ENCODE measurements at places on chromosomes 6 and 20.

DNA sequence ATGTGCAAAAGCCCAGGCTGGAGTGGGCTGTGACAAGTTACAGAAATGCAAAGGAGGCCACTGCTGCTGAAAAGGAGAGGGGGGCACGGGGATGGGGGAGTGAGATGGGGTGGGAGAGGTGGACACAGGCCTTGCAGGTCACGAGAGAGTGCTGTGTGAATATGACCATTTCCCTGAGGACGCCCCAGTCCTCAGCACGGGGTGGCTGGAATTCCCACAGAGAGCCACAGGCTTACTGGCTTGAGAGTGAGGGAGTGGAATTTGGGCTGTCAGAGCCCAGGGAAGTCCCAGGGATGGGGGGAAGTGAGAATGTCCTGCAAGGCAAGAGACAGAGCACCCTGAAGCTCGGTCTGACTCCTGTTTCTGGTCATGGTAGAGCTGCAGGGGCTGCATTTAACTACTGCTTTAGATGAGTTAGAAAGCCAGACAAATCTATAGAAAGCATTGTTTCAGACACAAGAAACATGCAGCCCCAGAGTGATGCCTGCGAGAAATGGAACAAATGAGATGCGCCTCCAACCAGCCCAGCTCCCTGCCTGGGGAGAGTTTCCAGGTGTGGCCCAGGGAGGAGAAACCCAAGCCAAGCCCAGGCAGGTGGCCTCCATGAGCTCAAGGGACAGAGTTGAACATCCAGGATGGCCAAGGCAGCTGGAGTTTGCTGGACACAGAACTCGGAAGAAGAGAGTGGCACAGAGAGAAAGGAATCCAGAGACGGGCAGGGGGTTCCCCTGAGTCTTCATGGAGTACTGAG is 30.5 kb downstream of the NPEPL1 start:
- DNase-seq, result no peak

- DNase-seq, result no peak
These were observed 48.1 kb downstream of the SRC start for GRCh38 chr20:37393863-37394542.

DNA sequence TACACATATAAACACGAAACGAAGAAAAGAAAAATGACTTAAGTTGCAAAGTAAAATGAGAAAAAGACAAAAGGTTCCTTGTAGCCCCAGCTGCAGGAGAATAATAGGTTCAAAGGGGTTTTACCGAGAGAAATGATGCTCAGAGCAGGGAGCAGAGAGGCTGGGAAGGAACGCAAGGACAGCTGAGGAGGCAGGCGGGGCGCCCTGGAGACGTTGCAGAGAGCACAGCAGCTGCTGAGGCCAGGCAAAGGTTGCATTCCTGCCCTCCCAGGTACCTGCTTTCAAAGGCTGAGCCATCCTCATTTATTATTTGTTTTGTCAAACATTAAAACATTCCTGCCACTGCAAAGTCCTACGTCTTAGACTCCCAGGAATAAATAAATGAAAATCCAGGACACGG is 16.2 kb upstream of the VAPB start:
- DNase-seq, result no peak

DNA sequence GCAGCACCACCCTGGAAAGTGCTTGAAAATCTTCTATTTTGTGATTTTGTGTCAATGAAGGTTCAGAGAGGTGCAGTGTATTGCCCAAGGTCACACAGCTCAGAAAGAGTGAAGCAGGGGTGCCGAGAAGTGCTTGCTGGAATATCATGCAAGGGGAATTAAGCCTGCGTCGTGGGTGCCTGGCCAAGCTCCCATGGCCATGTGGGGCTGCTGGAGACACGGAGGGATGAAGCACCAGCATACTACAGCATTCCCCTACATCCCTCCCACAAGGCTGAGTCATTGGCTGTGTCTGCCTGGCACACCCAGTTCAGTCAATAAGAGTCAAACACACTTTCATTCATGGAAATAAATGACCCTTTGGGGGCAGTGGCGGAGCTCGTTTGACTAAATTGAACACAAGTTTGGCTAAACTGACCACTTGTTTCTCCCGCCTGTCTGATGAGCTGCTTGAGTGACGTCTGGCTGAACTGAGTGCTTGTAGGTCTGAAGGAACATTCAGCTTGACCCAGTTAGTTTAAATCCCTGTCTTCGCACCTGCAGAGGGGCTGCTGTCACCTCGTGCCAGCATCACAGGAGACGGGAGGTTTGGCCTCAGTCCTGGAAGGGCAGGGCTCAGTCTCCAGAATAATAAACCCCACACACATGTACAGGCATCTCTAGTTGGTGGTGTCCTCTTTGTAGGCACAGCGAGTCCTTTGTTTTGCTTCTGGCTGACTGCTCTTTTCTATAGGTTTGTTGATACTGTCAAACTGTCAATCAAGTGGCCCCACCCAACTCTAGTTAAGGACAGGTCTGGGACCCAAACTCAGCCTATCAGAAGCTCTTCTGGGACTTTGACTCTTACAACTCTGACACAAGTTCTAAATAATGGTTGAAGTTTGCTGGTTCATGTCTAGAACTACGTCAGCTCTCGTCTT is 8.4 kb upstream of the TGM2 start:
- no peak for DNase-seq

DNA sequence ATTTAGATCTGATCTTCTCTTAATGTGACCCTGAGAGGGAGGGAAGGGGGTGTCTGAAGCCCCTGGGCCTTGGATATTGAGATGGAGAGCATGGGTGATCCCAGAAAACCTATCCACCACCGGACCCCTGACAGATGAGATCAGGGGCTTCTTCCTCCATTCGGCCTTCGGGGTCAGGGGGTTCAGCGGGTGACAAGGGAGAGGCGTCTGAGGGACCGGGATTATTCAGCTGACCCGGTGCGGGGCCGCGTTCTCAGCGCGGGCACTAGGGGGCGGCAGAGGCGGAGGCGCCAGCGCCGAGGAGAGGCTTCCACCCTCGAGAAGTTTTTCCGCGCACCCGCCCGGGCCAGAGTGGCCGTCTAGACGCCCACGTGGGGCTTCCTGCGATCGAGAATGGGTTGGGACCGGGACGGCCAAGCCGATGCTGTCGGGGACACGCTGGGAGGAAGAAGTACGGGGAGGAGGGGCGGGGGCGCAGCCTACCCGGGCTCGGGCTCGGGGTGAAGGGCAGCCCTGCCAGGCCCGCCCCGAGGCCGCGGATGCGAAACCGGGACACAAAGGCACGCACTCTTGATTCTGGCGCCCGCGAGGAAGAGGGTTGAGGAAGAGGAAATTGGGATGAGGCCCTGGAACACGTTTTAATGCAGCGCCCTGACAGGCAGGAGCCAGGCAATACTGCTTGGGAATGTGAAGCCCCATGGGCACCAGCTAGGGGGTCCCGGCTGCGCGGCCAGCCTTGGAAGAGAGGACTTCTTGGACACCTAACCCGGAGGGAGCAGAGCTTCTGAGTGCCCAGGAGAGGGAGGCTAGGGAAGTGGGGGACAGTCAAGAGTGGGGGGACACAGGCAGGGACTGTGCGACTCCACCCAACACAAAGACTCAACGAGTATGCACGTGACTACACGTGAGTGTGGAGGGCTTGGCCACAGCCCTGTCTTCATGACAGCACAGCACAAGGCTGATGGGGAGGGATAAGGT is 30.6 kb downstream of the COL11A2 start:
- DNase-seq, result peak; percentile 85

All from activated T-cell treated with anti-CD3 and anti-CD28 coated beads for 48 hours (primary cell).